SHP77 (cell line): ENCODE measurements at places on chromosomes 3 and 15.

DNA sequence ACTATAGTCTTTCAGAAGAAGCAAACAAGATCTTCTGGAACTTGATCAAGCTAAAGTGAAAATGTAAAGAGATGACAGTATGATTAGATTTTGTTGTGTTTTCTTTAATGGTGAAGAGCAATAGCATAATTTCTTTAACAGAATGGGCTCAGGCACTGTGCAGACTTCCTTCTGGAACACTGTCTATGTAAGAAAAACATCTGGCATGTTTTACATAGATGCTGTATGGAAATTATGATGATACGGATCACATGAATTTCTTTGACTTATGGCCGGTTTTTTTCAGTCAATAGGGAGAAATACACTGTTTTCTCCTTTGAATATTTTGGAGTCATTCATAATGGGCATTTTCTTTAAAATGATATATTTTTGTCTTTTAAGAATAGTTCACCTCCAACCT lies 42.6 kb downstream of the PHLDB2 start:
- DNase-seq: no peak

- DNase-seq: no peak
These were observed 219.3 kb upstream of the SLCO3A1 start for GRCh38 chr15:91634179-91634578.

DNA sequence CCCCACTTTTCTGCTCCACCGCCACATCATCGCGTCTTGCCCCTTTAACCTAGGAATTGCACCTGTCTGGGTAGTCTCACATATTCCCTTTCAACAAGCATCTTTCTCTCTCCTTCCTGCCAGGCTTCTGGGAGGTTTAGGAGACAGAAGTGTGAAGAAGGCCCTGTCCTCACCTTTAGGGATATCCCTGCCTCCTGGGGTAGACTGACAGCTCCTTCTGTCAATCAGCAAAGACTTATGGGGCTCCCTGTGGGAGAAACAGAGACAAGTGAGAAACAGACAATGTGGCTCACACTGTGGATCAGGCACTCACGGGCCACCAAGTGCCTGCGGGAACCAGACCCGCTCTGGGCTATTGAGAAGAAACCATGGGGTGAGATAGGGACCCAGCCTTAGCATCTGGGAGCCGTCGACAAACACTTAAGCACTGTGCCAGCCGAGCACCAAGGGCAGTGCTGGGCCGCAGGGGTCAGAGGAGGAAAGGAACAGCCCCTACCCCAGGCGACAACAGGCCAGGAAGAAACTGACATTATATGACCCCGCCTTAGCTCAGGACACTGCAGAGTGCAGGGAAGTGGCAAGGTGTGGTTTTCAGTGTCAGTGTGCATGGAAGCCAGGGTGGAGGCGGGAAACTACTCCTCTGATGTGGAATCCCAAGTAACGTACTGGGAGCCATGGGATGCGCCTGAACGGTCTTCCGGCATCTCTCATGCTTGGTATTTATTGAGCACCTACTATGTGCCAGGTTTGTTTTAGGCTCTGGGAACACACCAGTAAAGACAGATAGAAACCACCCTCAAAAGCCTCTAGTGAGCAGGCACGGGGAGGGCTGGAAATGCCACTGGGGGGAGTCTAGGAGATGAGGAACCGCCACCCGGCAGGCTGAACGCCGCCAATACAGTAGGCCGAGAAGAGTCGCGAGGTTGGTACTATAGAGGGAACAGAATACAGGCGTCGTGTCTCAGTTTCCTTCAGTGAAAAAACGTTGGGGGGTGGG lies 1.8 kb downstream of the EFCC1 start:
- DNase-seq: no peak

DNA sequence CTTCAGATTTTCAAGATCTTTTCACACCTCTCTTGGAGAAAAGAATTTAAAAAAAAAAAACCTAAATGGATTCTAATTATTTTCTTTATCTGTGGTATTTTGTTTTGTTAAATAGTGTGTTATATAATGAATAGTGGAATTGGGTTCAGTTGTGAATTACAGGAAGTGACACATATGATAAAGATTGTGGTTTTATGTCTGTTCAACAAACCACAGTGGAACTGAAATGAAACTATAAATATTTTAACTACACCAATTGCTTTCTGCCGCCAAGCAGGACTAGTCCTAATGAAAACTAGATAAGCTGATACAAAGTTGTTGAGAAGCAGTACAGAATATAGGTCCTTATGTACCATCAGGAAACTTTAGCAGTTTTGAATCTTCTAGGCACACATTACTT lies 121.6 kb downstream of the UBE2E2 start:
- DNase-seq: no peak

DNA sequence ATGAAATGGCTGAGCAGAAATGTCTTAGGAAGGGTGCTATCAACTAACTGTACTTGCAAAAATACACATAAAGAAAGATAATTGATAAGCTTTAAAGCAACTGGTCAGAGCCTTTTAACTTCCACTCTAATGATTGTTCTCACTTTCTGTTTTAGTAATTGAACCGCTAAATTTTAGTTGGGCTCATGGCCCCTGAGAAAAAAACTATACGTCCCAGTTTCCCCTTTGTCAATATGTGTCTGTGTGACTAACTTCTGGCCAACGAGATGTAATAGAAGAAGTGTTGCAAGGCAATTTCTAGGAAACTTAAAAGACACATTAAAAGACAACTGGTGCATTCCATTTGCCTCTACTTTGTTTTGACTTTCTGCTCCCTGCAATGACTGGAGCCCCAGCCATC lies 223.9 kb downstream of the NR1D2 start:
- DNase-seq: no peak
